ENCODE measurements at places on chromosomes 6 and 20. TPM values are rescaled to one million over a fixed set of nuclear protein-coding genes. Genes with fewer than 3 reads are reported as not detected.

Gene MYLK4
- total RNA-seq = 0.68 TPM

Gene TMEM200A
- 9.7 TPM for total RNA-seq

Gene SIRPB1
- total RNA-seq = 1.4 TPM

Gene TRAPPC3L
- total RNA-seq = not detected

Gene C6orf163
- total RNA-seq = 4.7 TPM

Gene SOBP
- 11.1 TPM for total RNA-seq

Gene COX4I2
- 4.9 TPM for total RNA-seq

Gene SIRPD
- not detected for total RNA-seq

Gene LTV1
- total RNA-seq = 18.3 TPM

Gene DLK2
- not detected for total RNA-seq

Gene TTPAL
- total RNA-seq = 17.6 TPM

Gene BTN1A1
- total RNA-seq = not detected

Gene WFDC2
- total RNA-seq = not detected

Gene CCM2L
- total RNA-seq = 2.7 TPM

Gene CCN6
- total RNA-seq = not detected

Gene FUT9
- not detected for total RNA-seq

Gene ADGB
- not detected for total RNA-seq

Gene BPIFA1
- total RNA-seq = not detected

Gene GTPBP2
- total RNA-seq = 66.1 TPM

Gene PDE7B
- 13.2 TPM for total RNA-seq

Gene NINL
- 35.6 TPM for total RNA-seq

Gene PDYN
- not detected for total RNA-seq

Gene TPBG
- 53.8 TPM for total RNA-seq

Gene SMLR1
- not detected for total RNA-seq

Gene PRKN
- 10.4 TPM for total RNA-seq

Gene KCTD20
- total RNA-seq = 72.0 TPM

Gene FOXS1
- 44.5 TPM for total RNA-seq

Gene PLCB4
- 24.1 TPM for total RNA-seq

Gene KCNB1
- 1.4 TPM for total RNA-seq

Gene PNPLA1
- total RNA-seq = not detected

Gene SNAP91
- total RNA-seq = 3.0 TPM

Gene SLC22A16
- 3.8 TPM for total RNA-seq

Gene TBXT
- total RNA-seq = not detected

Gene TRDN
- total RNA-seq = 0.14 TPM

Gene PSORS1C1
- 6.8 TPM for total RNA-seq

Gene HLA-C
- 321 TPM for total RNA-seq

Gene PLA2G7
- 0.27 TPM for total RNA-seq

Gene PGC
- not detected for total RNA-seq

Gene GPR6
- total RNA-seq = not detected

Gene C20orf202
- total RNA-seq = 1.7 TPM

Gene CRISP3
- not detected for total RNA-seq

Gene SMIM28
- not detected for total RNA-seq

Gene TTK
- 5.3 TPM for total RNA-seq

Gene SLC17A1
- not detected for total RNA-seq

Gene IRF4
- total RNA-seq = 1.1 TPM

Gene ETV7
- 5.4 TPM for total RNA-seq

Gene HMGCLL1
- total RNA-seq = not detected

Gene MBOAT1
- 6.8 TPM for total RNA-seq
